Hematopoietic multipotent progenitor cell treated with erythropoietin and hydrocortisone succinate and interleukin-3 and kit ligand, for 6 days (in vitro differentiated cells): ENCODE measurements at places on chromosomes 6 and 20.

GRCh38 chr6:52675372-52675771, 4.5 kb downstream of the TMEM14A start:
- peak; percentile 41 for DNase-seq

DNA sequence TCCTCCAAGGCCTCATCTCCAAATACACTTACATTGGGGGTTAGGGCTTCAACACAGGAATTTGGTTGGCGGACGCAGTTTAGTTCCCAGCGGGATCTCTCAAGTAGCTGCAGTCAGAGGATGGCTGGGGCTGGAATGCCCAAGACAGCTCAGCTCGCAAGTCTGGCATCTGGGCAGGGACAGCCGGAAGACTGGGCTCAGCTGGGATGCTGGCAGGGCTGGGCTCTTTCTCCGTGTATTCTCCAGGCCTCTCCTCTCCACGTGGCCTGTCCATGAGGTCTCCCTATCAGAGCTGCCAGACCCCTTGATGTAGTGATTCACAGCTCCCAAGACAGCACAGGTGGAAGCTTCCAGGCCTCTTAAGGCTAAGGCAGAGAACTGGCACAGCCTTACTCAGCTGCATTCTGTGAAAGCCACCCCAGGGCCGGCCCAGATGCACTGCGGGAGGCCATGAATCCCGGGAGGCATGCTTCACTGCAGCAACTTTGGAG, 5.0 kb downstream of the FGD2 start:
- DNase-seq = no peak

DNA sequence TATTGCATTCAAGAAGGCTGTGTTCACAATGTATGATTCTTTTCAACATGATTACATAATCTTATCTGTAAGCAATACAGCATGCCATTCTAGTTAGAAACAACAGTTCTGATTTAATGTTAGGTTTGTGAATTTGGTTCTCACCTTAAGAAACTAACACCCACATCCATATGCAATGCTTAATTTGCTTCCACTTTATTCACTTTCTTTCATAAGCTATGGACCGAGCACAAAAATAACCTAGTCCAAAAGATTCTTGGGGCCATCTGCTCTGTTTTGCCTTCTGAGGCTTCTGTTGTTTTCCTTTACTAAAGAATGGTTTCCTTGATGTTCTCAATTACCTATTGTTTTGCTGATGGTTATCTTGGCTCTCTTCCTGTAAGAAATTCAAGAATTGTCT, 258.2 kb downstream of the EYS start:
- no peak for DNase-seq

DNA sequence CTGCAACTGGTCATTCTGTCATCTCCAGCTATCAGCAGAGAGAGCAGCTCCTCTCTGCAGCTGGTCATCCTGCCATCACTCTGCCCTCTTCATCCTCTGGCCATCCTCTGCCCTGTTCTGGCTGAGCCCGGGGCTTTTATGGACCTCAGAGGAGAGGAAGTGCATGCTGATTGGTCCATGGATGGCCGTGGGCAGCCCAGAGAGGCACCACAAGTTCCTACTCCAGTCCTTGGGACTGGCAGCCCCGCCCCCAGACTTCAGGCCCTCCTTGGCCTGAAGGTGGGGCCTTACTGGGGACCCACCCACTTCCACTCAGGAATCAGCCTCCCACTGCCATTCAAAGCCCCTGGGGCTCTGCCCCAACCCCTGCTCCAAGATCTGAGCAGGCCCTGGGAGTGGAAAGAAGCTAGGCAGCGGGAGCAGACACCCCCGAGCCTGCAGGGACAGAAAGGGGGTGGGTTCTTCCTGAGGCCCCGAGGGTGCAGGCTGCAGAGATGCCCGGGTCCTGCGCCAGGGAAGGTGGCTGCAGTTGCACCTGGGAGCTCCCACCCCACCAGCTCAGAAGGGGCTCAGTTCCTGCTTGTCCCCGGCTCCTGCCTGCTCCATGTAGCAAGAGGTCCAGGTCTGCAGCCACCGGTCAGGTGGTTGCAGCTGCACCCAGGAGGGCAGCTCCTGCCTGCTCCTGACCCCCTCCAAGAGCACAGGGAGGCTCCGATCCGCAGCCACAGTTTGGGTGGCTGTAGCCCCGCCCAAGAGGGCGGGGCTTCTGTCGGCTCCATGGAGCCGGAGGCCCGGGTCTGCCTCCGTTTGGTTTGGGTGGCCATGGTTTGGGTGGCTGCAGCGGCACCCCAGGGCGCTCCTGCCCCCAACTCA, 34.1 kb upstream of the HMGA1 start:
- DNase-seq = no peak

DNA sequence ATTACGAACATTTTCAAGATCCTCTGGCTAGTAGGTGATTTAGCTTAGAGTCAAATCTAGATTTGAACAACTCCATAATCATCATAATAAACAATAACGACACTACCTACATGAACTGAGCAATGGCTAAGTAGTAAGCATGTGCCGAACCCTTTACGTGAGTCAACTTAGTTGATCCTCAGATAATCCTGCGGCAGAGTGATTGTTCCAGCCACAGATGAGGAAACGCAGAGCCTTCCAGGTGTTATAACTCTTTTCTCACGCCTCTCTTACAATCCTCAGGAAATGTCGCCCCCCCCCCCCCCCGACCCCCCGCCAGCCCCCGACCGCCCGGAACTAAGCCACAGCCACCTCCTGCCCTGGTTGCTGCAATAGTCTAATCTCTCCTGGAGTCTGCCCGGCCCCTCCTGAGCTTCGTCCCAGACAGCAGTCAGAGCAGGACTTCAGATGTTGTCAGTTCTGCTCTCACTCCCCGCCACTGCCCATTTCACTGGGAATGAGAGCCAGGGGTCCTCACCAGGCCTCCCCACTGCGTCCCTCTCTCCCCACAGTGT, 141.5 kb upstream of the AGPAT4 start:
- DNase-seq = no peak

DNA sequence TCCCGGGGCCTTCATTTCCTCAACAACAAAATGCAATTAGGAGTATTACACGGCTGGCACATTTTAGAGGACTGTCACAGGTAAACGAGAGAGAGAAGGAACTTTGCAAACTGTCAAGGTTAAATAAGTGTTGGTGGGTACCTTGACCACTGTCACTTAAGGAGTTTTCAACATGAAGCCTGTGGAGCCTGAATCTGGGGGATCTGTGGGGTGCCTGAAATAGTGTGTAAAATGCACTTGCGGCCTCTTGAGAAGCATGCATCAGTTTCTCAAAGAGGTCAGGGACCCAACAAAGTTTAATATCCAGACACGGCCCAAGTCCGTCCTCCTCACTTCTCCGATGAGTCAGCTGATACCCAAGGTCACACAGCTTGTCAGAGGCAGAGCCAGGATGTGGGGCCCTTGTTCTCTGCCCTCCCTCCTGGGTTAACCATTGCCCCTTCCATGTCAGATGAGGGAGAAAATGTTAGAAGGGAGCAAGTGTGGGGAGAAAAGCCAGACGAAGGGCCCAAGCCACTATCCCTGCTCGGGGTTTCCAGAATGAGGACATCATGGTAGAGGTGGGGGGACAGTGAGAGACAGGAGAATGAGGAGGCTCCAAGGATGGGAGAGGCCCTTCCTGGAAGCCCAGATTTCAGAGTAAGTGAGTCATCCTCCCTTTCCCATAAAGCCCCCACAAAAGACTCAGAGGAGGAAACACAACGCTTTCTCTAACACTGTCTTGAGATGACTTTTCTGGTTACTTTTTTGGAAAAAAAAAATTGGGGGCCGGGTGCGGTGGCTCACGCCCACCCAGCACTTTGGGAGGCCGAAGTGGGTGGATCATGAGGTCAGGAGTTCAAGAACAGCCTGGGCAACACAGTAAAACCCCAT, 42.2 kb downstream of the C6orf132 start:
- DNase-seq = no peak

GRCh38 chr6:167093406-167093921, 29.4 kb upstream of the CCR6 start:
- DNase-seq = no peak

GRCh38 chr6:93746892-93747291, 327.5 kb upstream of the EPHA7 start:
- no peak for DNase-seq

- no peak for DNase-seq
These were observed 131.3 kb downstream of the GJA10 start for GRCh38 chr6:90025523-90026061.

DNA sequence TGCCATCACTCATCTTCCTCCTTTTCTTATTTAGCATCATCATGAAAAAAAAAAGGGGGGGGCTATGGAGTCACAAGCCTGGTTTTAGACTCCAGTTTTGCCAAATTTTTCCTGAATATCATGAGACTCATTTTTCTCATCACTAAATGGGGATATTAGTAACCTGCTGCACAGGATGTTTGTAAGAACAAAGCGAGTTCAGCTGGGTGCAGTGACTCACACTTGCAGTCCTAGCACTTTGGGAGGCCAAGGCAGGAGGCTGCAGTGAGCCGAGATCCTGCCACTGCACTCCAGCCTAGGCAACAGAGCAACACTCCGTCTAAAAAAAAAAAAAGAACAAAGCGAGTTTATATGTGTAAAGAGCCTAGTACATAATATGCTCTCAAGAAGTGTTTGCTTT, 82.8 kb downstream of the TFAP2A start:
- DNase-seq = no peak

DNA sequence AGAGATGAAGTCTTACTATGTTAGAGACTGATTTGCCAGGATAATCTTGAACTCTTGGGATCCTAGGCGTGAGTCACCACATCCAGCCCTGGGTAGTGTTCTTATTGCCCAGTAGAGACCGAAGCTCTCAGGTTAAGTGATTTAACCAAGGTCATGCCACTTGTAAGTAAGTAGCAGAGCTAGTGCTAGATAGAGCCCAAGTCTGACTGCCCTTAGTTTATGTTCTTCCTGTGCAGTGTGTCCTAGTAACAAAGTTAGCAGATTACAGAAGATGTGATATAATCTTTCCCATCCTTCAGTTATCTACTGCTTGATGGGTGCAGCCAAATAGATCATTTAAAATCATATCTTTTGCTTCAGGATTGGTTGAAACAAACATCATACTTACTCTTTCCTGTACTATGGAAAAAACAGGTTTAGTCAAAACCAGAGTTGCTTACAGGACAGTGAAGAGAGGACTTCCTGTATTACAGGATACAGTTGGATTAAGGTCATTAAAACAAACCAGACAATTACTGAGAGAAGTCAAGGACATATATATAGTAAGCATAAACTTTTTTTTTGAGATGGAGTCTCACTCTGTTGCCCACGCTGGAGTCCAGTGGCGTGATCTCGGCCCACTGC, 9.5 kb upstream of the PABPC1L start:
- DNase-seq = no peak

DNA sequence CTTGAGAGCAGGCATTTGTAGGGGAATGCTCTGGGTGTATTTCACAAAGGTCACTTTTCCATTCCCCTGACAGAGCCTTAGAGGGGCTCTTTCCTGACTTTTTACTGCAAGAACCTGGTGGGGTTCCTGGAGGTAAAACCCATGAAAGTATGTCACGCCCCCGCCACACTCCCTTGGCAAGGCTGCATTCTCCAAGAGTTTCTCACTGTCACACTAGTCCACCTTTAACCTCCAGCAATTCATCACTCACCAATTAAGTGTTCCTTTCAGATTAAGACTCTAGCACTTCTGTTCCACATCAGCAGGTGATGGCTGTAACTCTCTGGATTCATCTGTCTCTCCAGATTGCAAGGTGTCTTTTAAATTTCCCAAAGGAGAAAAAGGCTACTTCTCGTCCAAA, 32.7 kb upstream of the NKX2-4 start:
- DNase-seq = no peak

DNA sequence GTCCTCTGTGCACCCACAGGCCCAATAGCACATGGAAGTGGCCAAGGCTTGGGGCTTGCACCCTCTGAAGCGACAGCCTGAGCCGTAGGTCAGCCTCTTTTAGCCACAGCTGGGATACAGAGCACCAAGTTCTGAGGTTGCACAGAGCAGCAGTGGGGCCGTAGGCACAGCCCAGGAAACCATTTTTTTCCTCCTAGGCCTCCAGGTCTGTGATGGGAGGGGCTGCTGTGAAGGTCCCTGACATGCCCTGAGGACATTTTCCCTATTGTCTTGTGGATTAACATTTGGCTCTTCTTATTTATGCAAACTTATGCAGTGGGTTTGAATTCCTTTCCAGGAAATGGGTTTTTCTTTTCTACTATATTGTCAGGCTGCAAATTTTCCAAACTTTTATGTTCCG, 878.7 kb upstream of the MAN1A1 start:
- no peak for DNase-seq

DNA sequence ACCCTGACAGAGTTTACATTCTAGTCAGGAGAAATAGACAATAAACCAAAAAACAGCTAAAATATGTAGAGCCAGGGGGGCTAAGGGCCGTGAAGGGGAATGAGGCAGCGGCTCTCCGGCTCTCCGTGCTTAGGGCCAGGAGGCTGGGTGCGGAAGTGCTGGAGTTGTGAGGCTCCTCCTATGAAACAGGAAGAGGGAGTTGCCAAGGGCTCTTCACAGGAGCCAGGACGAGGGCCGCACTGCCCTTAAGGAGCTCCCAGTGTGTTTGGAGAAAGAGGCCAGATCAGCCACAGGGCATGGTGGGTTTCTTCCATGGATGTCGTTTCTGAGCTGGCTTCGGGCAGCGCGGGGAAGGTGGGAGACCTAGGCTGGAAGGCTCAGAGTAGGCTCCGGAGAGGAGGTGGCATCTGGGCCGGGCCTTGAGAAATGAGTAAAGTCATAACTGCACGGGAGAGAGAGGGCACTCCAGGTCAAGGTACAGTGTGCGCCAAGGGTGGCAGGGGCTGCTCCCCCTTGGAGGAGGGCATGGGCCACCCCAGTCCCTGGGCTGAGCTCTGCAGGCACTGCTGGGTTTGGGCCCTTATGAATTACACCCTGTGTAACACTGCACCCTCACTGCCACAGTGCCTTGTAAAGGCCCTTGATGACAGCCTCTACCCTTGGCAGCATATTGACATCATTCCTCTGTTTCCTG, 20.8 kb upstream of the MLN start:
- DNase-seq = no peak

- DNase-seq = no peak
These were observed 8.2 kb upstream of the CD83 start for GRCh38 chr6:14109411-14109826.

GRCh38 chr6:6678811-6679210, 90.3 kb downstream of the LY86 start:
- DNase-seq = no peak

DNA sequence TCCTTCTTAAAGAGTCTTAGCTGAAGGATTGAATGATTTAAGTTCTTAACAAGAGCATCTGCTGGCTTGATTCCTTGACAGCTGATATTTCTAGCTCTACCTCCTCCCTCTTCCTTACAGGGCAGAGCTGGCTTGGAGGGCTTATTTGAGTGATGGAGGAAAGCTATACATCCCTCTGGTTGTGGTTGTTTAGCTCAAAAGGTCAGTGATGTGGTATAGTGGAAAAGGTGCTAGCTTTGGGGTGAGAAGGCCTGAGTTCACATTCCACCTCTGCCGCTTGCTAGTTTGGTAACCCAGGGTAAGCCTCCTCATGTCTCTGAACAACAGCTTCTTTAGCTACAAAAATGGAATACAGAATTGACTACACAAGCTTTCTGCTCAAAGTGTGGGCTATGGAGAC, 8.3 kb downstream of the CHMP4B start:
- DNase-seq = no peak

- no peak for DNase-seq
These were observed 11.3 kb downstream of the ZHX3 start for GRCh38 chr20:41306061-41306727.
